Esophagus (tissue), 2 donors: ENCODE measurements at places on chromosomes 12 and 14. TPM values are rescaled to one million over a fixed set of nuclear protein-coding genes. Genes with fewer than 3 reads are reported as not detected.

The PLD4 gene
- polyA plus RNA-seq, result 0.53 TPM

The LUM gene
- 2.7 TPM for polyA plus RNA-seq

The SCN8A gene
- 0.14 TPM for polyA plus RNA-seq

The GPR135 gene
- 0.43 TPM for polyA plus RNA-seq

The KRT79 gene
- 0.75 TPM for polyA plus RNA-seq

The EFCAB11 gene
- 6.3 TPM for polyA plus RNA-seq

The CCDC60 gene
- 1.4 TPM for polyA plus RNA-seq
